T-helper 9 cell (primary cell): ENCODE measurements at places on chromosomes 16 and 17.

- DNase-seq: no peak
Observed at GRCh38 chr16:84194018-84194417, 3.1 kb downstream of the ADAD2 start.

- peak; percentile 55 for DNase-seq
Observed at GRCh38 chr17:67434061-67434525, 57.0 kb downstream of the PITPNC1 start.

DNA sequence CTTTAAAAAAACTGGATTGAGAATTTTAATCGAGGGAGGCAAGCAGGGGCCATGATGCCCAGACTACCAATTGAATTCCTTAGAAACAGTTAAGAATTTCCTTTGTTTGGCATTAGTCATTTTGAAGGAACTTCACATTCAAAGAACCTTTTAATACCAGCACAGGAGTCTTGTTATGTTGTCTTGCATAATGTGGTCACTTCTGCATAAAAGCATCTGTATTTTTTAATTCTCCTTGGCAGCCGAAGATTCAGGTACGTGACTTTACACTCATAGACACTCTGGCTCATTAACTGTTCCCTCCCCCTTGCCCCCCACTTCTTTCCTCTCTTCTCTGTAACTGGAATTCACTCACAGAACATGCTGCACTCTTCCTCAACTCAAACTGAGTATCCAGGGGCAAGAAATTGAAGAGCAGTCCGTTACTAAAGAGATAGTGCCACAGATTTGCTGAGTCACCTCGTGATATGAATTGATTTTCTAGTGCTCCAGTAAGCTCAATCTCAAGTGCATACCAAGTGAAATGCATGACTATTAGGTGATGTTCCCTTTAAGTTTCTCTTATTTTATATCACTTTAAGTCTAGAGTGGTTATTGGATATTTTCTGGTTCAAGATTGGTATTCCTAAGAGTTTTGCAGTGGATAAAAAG is 572.2 kb upstream of the SOX9 start:
- DNase-seq: no peak

- peak; percentile 26 for DNase-seq
Observed at GRCh38 chr17:3535253-3535995, 22.2 kb downstream of the TRPV3 start.

DNA sequence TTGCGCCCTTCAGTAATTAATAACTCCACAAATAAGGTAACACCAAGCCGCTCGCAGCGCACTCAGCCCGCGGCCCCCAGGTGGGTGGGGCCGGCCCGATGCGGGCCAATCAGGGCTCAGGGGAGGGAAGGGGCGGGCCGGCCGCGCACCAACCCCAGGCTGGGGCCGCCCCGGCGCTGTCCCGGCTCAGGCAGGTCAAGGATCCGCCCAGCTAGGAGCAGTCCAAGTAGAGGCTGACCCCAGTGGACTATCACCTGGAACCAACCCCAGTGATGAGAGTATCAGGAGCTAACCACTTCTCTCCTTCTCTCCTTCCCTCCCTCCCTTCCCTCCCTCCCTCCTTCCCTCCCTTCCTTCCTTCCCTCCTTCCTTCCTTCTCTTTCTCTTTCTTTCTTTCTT is 110.8 kb downstream of the C16orf78 start:
- no peak for DNase-seq

DNA sequence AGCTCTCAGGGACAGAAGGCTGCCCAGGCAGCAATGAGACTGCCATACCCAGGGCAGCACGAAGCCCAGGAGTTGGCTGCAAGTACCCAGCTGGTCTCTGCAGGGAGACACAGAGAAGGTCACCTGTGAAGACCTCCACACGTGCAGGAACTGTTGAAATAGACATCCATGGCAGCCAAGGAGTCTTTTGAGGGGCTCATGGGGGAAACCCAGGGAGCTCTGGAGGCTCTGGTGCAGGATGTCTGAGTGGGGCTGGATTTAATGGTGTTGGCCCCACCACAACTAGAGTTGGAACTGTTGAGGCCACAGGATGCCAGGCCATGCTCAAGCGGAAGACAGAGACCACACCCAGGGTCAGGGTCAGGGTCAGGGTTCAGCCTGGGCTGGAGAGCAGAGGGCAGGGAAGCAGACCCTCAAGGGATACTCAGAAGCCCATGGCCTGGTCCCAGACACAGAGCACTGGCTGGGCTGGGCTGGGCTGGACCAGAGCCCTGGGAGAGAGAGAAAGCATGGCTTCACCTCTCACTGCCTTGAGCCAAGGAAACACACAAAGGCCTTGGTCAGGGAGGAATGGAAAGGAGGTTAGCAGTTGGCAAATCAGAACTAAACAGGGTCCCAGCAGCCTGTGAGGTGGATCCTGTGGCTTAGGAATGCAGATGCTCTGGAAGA is 21.4 kb downstream of the PITPNM3 start:
- no peak for DNase-seq
